ENCODE measurements at places on chromosomes 6 and 20. TPM values are rescaled to one million over a fixed set of nuclear protein-coding genes. Genes with fewer than 3 reads are reported as not detected.

Gene C20orf144
- not detected for total RNA-seq

Gene MC3R
- total RNA-seq, result not detected

Gene AKAP7
- total RNA-seq, result 54.4 TPM

Gene GTF3C6
- total RNA-seq, result 70.8 TPM

Gene STMND1
- total RNA-seq, result 0.27 TPM

Gene ATP6V1G2
- 0.88 TPM for total RNA-seq

- no peak for DNase-seq
- no peaks in the 10 kb centered on the region for H3K4me1 ChIP-seq
These were observed 88.0 kb downstream of the CDS2 start for GRCh38 chr20:5214826-5215225.

- no peaks in the 10 kb centered on the region for H3K4me1 ChIP-seq
- DNase-seq, result no peak
- H3K4me3 ChIP-seq, result no peak overlapping the region
- H3K27ac ChIP-seq, result no peak overlapping the region
- no peaks in the 10 kb centered on the region for H3K27me3 ChIP-seq
- H3K36me3 ChIP-seq, result no peaks in the 10 kb centered on the region
These were observed 78.1 kb upstream of the EZR start for GRCh38 chr6:158897236-158897635.

DNA sequence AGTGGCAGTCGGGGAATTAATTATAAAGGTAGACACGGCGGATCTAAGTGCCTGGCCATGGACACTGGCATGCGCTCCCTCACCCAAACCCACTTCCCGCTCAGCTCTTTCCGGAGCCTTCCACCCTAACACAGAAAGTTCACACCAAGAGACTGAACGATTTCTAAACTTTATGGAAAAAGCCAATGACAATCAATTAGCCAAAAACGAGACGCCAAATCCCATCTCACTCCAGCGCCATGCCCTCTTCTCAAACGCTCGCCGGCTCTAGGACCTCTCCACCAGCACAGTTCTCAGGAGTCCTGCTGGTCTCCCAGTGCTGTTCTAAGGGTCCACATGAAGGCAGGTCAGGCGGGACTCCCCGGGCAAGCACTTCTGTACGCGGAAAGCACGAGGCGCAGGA lies 641 bp downstream of the SF3B5 start:
- no peaks in the 10 kb centered on the region for H3K36me3 ChIP-seq
- peak overlapping the region; percentile 88 for H3K27ac ChIP-seq
- peaks cover 5% of the 10 kb centered on the region for H3K4me1 ChIP-seq
- H3K27me3 ChIP-seq, result no peaks in the 10 kb centered on the region
- H3K4me3 ChIP-seq, result peak overlapping the region; percentile 74

DNA sequence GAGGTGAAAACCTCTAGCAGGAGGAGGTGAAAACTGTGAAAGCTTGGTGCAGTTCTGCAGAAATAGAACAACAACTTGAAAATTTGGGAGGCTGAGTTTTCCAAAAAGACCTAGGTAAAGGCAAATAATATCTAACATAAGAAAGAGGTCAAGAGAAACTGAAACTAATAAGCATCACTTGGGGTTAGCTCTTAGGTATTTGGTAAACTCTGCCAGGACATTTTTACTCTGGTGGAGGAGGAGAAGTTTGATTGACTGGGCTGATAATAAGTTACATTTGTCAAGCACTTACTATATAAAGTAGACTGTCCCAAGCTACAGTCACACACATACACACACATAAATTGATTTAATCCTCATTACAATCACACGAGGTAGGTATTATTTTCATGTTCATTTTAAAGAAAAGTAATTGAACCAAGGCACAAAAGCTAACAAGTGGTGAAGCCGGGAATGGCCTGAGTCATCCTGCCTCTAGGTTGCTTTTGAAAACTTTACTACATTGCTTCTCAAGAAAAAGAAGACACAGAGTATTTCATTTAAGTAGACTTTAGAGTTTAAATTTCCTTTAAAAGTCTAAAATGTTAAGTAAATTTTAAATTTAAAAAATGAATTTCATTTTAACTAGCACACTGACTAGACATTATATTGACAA lies 275.5 kb downstream of the PTPRK start:
- no peak overlapping the region for H3K4me3 ChIP-seq
- no peaks in the 10 kb centered on the region for H3K36me3 ChIP-seq
- H3K27me3 ChIP-seq, result no peaks in the 10 kb centered on the region
- no peaks in the 10 kb centered on the region for H3K4me1 ChIP-seq
- no peak for DNase-seq
- no peak overlapping the region for H3K27ac ChIP-seq

DNA sequence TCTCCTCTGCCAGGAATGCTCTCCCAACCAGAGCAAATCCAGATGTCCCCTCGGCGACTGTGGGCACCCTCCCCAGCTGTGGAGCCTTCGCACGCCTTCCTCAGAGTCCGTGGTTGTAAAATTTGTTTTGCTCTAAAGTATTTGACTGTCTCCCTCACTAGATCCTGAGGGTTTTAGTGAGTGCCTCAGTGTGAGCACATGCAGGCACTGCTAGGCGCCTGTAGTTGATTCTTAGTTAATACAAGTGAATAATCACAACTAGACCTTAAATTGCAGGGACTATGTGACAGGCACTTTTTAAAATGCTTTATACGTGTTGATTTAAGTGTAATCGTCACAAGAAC lies 680 bp upstream of the MTCH1 start:
- DNase-seq, result no peak

DNA sequence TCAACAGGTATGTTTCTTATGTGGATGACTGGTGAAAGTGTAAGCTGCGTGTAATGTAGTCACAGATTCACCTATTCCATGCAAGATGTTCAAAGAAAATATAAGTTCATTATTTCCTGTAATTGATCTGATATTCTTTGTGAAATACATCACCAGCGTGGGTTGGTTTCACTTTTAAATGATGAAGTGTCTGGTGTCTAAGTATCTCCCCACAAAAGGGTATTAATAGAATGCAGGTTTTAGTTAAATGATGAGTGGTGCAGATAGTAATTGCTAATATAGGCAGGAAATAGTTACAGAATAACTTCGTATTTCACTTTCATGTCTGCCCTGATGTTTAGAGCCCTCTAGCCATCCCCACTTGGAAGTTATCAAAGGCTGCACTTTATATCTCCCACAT lies 22.2 kb downstream of the PGBD1 start:
- H3K36me3 ChIP-seq, result no peaks in the 10 kb centered on the region
- no peak overlapping the region for H3K27ac ChIP-seq
- H3K4me1 ChIP-seq, result no peaks in the 10 kb centered on the region
- no peak overlapping the region for H3K4me3 ChIP-seq

- DNase-seq, result no peak
- no peaks in the 10 kb centered on the region for H3K27me3 ChIP-seq
- H3K4me3 ChIP-seq, result no peak overlapping the region
- peaks cover 9% of the 10 kb centered on the region for H3K4me1 ChIP-seq
These were observed 5.8 kb upstream of the PLTP start for GRCh38 chr20:45917790-45918141.

GRCh38 chr6:109051301-109052017 lies 43.2 kb downstream of the SESN1 start:
- H3K4me3 ChIP-seq, result no peak overlapping the region
- H3K36me3 ChIP-seq, result no peaks in the 10 kb centered on the region
- H3K27ac ChIP-seq, result no peak overlapping the region
- H3K27me3 ChIP-seq, result no peaks in the 10 kb centered on the region
- no peaks in the 10 kb centered on the region for H3K4me1 ChIP-seq
- no peak for DNase-seq

GRCh38 chr20:32450484-32451061 lies 92.4 kb downstream of the ASXL1 start:
- H3K27me3 ChIP-seq, result no peaks in the 10 kb centered on the region
- peaks cover 5% of the 10 kb centered on the region for H3K36me3 ChIP-seq
- no peak for DNase-seq
- no peak overlapping the region for H3K4me3 ChIP-seq
- H3K4me1 ChIP-seq, result peaks cover 10% of the 10 kb centered on the region

- H3K4me1 ChIP-seq, result peaks cover 11% of the 10 kb centered on the region
- no peaks in the 10 kb centered on the region for H3K27me3 ChIP-seq
- no peaks in the 10 kb centered on the region for H3K36me3 ChIP-seq
- H3K27ac ChIP-seq, result peak overlapping the region; percentile 58
These were observed 557 bp upstream of the DHX35 start for GRCh38 chr20:38961530-38962043.

- DNase-seq, result no peak
- H3K36me3 ChIP-seq, result no peaks in the 10 kb centered on the region
- H3K27me3 ChIP-seq, result no peaks in the 10 kb centered on the region
These were observed 422.4 kb downstream of the DOK5 start for GRCh38 chr20:54897787-54898186.

DNA sequence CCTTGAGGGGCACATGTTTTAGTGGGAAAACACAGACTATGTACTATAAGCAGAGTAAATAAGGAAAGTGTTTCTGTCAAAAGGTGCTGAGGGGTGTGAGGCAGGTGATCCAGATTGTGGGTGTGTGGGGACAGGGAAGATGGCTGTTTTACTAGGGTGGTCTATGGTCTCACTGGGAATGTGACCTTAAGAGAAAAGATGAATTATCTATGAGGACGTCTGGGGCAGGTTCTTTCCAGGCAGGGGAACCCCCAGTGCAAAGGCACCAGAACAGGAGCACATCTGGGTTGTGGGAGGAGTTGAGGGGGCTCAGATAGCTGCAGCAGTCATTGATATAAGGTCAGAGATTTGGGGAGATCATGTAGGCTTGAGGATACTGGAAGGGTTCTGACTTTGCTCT lies 18.2 kb upstream of the POLR1H start:
- no peak overlapping the region for H3K27ac ChIP-seq
- no peaks in the 10 kb centered on the region for H3K36me3 ChIP-seq
- H3K4me3 ChIP-seq, result no peak overlapping the region
- no peak for DNase-seq
- H3K4me1 ChIP-seq, result no peaks in the 10 kb centered on the region
